ENCODE measurements at places on chromosomes 12 and 14.

DNA sequence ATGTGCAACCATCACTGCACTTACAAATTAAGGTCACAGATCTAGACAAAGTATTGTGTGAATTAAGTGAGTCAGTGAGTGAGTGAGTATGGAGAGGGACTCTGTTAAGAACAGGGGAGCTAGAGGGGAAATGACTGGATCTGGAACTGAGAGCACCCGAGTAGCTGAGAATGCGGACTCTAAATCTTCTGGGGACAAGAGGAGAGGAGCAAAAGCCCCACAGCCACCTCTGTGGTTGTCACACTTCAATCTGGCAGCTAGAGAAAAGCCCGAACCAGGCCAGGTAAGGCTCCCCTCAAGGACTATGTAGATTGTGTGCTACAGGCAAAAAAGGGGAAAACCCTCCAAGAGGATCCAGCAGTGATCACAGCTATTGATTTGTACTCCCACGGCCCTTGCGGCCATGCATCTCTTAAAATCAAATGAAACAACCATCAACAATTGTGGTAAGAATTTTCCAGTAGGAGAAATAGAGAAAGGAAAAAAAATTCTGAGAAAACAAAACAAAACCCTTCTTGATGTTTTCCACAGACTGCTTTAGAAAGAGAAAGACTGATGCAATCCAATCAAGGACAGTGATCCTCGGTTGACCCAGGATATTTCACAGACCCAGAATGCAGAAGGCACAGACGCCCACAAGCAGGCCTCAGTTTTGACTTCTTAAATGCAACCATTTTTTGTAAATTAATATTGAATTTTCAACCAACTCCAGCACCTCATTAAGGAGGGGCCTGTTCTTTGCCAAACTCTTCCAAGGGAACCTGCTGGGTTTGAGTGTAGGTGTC is 109.6 kb downstream of the SLC38A6 start:
- DNase-seq = no peak

DNA sequence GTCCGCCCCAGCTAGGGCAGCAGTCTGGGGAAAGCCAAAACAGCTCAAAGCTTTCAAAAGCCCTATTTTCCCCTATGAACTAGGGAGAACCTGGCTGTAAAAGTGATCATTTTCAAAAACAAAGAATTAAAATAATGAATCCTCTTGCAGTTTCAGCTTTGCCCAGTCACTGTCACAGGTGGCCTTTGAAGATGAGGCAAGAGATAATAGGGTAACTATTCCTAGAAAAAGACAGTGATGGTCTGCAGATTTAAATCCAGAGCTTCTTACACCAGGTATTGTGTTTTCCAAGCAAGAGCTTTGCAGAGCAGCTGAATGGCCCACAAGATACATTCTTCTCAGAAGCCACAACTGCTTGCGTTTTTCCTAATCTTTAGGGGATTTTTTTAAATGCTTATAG is 80.2 kb upstream of the NUDT4 start:
- no peak for DNase-seq

GRCh38 chr12:14958361-14959125 is 2.9 kb downstream of the ARHGDIB start:
- no peak for DNase-seq

DNA sequence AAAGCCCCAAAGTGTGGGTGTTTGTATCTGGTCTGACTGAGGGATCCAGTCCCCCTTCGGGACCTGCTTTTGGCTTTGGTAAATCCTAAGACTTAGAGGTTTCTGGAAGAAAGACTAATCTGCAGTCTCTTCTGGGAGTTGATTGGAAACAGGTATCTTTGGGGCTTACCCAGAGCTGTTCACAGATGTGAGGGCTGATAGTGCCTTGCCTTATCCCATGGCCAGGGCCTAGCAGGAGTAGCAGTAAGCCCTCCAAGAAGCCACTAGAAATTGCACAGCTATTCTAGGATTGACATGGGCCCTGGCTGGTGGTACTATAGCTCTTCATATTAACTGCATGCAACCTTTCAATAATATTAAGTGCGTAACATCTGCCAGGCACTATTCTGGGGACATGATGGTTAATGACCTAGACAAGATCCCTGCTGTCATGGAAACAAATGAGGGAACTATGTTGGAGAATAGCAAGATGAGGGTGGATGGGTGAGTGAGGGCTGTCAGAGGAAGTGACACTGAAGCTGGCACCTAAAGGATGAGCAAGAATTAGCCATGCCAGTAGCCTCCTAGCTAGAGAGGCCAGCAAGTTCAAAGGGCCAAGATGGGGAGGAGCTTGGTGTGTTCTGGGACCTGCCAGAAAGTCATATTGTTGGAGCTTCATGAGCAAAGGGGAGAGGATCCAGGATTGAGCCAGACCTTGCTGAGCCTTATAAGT is 71.7 kb downstream of the CRADD start:
- DNase-seq = no peak

DNA sequence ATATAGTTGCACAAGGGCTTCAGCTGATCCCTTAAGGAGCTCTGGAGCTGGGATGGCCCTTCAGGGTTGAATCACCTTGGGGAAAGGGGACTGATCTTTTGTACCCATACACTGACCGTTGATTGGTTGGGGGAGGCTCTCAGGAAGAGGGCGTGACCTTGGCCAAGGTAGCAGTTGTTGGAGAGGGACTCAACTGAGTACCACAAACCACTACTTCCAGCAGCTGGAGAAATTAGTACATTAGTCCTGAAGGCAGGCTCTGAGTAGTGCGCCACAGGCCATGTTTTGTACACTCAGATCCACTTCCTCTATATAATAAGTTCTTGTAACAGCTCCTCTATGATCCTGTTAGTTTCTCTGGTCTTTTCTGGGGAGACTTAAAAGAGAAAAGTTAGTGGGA is 317.6 kb downstream of the CCDC91 start:
- no peak for DNase-seq

DNA sequence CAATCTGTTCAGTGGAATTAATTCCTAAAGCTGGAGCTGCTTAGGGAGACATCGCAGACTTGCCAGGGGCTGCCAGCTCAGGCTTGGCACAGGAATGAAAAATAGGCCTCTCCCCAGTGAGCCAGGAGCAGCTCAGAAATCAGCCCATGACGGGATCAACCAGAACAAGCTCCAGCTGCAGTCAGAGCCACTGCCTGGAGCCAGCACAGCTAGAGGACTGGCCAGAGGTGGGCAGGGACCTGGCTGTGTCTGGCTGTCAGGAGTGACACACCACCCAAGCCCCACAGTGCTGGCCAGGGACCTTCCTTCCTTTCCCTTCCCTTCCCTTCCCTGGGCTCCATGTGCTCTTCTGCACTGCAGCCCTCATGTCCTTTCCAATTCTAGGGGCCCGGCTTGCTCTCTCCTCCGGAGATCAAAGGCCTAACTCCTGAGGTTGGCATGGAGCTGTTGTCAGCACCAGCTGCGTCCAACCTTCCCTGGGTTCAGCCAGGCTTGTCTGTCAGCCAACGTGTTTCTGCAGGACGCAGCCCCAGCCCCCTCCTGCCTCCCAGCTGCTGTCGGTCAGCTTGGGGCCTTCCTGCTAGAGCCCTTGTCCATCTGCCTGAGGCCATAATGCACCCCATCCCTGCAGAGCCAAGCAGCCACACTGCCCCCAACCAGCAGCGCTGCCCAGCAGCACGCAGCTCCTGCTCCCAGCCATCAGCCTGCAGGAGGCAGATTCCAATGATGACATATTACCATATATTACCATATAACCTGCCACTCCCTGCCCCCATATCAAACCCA is 149.3 kb downstream of the CALM1 start:
- DNase-seq = no peak

GRCh38 chr12:105933671-105934665 is 204.8 kb downstream of the NUAK1 start:
- peak; percentile 98 for DNase-seq

DNA sequence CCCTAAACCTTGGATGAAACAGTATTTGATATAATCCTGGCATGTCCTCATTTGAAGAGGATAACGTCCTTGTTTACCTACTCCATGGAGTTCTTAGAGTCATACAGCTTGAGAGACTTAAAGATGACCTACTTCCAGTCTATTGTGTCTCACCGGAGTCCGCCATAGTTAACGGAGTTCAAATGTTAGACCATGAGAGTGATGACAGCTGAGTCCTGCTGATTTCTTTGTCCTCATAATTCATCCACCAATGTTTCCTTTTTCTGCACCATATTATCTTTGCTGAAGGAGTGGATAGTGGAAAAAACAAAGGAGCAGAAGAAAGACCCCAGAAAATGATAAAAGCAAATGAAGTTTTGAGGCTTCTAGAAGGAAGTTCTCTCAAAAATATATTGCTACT is 75.8 kb upstream of the HIF1A start:
- no peak for DNase-seq

- no peak for DNase-seq
Measured at GRCh38 chr12:44929236-44929885, 53.2 kb upstream of the NELL2 start.

DNA sequence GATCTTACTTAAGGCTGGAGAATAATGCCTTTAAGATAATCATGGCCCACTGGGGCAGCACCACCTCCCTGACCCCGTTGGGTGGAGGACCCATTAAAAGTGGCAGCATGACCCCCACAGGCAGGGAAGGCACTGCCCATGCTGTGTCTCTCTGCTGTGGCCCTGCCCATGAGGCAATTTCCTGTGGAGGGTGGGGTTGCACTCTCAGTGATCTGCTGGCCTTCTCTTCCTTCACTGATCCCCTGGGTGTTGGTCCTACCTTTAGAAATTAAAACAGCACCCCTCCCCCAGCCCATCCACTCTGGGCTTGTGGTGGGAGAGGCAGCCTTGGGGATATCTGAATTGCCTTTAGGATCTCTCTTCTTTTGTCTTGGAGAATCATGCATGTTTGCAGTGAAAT is 17.3 kb downstream of the KLRK1 start:
- DNase-seq = no peak

DNA sequence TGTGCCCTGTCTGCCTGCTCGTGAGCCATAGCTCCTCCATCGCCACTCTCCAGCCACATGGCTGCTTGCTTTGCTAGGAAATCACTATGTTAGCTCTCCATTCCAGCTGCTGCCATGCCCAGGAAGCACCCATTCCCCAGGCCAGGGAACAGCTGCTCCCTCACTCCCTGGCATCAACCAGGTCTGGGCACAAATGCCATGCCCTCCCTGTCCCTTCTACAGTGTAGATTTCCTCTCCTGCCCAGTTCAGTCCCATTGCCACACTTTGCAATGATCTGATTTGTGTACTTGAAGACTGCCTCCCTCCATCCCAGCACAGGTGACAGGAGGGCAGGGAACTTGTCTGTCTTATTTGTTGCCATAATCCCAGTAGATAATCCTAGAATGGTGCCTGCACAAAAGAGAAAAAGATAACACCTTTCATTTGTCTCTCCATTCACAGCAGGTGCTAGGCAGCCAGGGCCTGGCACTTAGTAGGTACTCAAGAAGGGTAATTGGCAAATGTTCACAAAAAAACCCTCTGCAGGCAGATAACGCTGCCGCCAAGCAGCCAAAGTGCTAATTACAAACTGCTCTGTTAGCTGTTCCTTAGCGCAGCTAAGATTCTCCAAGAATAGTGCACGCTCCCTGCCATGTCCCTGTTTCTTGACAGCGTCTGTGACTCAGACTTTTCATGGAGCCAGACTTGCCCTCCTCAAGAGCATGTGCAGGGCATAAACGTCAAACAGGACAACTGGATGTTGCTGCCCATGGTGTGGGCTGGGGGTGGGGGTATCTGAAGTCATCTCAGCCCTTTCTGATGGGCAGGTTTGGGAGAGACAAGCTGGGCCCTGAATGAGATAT is 69.1 kb downstream of the ARL6IP4 start:
- no peak for DNase-seq

DNA sequence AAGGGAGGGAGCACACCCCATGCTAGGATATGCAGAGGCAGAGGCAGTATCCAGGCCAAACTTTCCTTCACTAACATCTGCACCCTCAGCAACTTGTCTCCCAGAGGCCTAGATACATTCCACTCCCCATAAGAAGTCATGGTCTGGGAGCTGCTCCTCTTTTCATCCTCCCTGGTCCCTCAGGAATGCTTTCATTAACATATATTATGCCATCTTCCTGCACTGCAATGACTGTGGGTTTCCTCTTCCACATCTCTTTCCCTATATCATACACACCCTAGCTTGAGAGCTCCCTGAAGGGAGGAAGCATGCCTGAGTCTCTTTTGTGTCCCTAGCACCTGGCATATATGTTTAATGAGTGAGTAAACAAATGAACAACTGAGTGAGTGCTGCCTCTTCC is 8.6 kb downstream of the DDN start:
- DNase-seq = no peak

DNA sequence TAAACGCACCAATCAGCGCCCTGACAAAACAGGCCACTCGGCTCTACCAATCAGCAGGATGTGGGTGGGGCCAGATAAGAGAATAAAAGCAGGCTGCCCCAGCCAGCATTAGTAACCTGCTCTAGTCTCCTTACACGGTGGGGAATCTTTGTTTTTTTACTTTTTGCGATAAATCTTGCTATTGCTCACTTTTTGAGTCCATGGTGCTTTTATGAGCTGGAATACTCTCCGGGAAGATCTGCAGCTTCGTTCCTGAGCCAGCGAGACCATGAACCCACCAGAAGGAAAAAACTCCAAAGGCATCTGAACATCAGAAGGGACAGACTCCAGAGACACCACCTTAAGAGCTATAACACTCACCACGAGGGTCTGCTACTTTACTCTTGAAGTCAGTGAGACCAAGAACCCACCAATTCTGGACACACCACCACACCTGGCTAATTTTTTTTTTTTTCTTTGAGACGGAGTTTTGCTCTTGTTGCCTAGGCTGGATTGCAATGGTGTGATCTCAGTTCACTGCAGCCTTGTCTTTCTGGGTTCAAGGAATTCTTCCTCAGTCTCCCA is 6.9 kb upstream of the COPS7A start:
- no peak for DNase-seq

DNA sequence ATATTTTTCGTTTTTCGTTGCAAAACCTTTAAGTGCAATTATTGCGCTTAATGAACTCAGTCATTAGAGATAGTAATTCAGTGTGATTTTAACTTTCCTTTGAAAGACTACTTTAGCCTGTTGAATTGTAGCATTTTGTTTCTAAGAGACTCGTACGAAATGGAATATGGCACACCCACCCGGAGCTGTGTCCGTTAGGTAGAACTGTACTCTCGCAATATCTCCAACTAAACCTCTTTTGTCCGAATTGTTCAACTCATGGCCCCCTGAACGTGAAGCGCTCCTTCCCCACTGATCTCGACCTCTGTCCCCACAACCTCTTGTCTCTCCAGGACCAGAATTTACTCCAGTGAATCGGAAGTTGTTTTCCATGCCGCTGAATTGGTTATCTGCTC is 800 bp downstream of the PCNX4 start:
- peak; percentile 39 for DNase-seq

DNA sequence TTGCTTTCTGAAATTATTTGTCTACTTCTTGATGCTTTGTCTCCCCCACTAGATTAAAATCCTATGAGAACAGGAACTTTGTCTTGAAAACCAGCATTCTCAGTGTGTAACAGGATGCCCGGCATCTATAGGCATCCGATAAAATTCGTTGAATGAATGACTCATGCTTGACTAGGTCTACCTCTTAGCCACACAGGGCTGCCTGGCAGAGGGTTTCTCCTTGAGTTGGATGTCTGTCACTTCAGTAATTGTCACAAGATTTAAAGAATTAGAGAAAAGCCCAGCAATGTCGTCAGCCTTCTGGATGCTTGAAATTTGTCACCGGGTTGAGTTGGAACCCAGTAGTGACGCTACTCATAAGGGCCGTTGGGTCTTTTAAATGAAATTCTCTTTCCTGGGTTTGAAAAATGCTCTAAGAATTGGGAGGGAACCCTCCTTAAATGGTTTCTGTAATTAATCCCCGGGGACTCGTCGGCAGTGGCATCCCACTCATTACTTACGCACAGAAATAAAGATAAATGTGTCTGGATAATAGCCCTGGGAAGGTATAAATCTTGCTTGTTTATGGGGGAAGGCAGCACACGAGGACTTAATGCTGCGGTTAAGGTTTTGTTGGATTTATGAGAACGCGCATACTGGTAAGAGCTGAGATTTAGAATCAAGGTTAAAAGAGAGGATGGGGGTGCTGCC is 194.1 kb downstream of the AACS start:
- no peak for DNase-seq

Data from EL (cell line).